ENCODE measurements at places on chromosomes 3 and 15. TPM values are rescaled to one million over a fixed set of nuclear protein-coding genes. Genes with fewer than 3 reads are reported as not detected.

Gene ERC2
- total RNA-seq: 29.0 TPM

Gene CPEB1
- 1.9 TPM for total RNA-seq

Gene GOLGA6A
- total RNA-seq: not detected

Gene LRRIQ4
- not detected for total RNA-seq

Gene XCR1
- total RNA-seq: not detected

Gene CAMKV
- 0.32 TPM for total RNA-seq

Gene SAMMSON
- not detected for total RNA-seq

- no peak for DNase-seq
- H3K4me1 ChIP-seq: no peaks in the 10 kb centered on the region
- H3K27me3 ChIP-seq: no peaks in the 10 kb centered on the region
- H3K27ac ChIP-seq: no peak overlapping the region
Observed at GRCh38 chr3:120983841-120984240, 75.8 kb downstream of the STXBP5L start.

DNA sequence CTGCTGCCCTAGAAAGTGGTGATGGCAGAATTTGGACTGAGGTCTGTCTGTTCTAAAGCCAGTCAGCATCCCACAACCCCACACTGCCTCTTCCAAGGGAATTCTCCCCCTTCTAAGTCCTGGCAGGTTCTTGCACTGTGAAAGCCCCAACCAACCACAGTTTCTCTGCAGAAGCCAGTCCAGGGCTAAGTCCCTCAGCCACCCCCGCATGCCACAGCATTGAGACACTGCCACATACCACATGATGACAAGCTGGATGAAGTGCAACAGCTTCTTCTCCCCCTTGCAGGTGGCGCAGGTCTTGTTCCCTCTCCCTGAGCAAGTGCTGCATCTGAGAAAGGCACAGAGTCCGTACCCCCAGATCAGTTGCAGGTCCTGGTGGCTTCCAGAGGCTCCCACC is 18.6 kb downstream of the SSUH2 start:
- no peaks in the 10 kb centered on the region for H3K36me3 ChIP-seq
- no peaks in the 10 kb centered on the region for H3K4me1 ChIP-seq
- DNase-seq: no peak
- H3K27ac ChIP-seq: no peak overlapping the region

GRCh38 chr15:42788725-42789124 is 51.8 kb upstream of the CDAN1 start:
- H3K4me3 ChIP-seq: no peak overlapping the region
- no peaks in the 10 kb centered on the region for H3K4me1 ChIP-seq
- H3K36me3 ChIP-seq: peaks cover 9% of the 10 kb centered on the region
- DNase-seq: no peak
- H3K27ac ChIP-seq: no peak overlapping the region
- no peaks in the 10 kb centered on the region for H3K27me3 ChIP-seq

DNA sequence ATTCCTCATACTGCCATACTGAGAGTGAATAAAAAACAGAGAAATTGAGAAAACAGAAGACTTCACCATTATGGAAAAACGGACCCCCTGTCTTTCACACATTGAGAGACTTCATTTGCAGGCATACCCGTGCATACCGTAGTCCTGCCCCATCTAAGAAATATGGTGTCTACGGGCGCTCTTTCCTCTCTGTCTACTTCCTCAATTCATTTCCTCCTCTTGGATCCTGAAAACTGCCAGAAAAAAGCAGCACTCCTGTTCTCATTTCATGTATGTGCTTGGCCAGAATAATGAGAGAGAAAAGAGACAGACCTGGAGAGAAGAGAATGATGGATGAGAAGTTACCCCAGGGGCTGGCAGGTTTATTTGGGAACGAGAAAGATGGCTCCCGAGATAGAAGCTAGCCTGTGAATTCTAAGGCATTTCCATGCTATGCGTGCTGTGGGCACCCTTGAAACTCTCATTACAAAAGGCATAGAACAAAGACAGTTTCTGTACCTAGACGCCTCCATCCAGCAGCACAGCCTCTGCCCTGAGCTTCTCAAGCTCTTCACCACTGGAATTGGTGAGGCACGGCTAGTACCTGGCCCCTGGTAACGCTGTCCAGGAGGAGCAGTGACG is 62.5 kb upstream of the EPHB3 start:
- peaks cover 1% of the 10 kb centered on the region for H3K27me3 ChIP-seq
- no peak overlapping the region for H3K27ac ChIP-seq
- no peaks in the 10 kb centered on the region for H3K4me1 ChIP-seq
- no peaks in the 10 kb centered on the region for H3K36me3 ChIP-seq

- H3K4me3 ChIP-seq: no peak overlapping the region
- no peaks in the 10 kb centered on the region for H3K4me1 ChIP-seq
- no peaks in the 10 kb centered on the region for H3K36me3 ChIP-seq
- no peak overlapping the region for H3K27ac ChIP-seq
Observed at GRCh38 chr3:43001094-43001553, 22.0 kb downstream of the GASK1A start.

- no peak overlapping the region for H3K4me3 ChIP-seq
- no peak for DNase-seq
- no peak overlapping the region for H3K27ac ChIP-seq
- no peaks in the 10 kb centered on the region for H3K36me3 ChIP-seq
Observed at GRCh38 chr3:43497905-43498365, 123.9 kb downstream of the ANO10 start.

DNA sequence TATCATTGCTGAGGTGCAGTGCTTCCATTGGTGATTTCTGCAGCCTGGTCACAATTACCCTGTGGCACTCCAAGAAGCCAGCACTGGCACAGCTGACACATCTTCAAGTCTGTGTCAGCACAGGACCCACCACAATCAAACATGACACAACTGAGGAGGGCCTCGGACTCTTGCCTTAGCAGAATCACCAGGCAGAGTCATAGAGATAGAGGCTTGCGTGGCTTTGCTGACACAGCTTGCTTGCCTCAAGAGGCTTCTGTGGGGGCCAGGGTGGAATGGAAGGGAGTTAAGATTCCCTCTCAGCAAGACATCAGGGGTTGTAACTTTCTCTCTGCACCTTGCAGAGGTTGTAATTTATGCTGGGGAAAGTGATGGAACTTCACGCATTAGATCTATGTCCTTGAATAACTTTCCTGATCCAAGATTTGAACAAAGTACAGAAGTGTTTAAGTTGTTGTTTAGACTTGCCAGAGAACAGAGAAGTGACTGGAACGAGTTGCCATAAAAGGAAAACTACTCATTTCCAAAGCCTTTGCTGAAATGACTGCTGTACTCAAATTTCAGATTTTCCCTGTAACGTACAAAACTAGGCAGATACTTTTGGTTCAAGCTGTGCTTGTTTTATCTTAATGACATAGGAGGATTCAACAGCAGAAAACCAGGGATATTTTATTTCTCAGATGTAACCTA is 170.7 kb downstream of the DIPK2A start:
- H3K4me1 ChIP-seq: no peaks in the 10 kb centered on the region
- H3K27ac ChIP-seq: peak overlapping the region; percentile 14
- H3K36me3 ChIP-seq: no peaks in the 10 kb centered on the region
- H3K27me3 ChIP-seq: no peaks in the 10 kb centered on the region

DNA sequence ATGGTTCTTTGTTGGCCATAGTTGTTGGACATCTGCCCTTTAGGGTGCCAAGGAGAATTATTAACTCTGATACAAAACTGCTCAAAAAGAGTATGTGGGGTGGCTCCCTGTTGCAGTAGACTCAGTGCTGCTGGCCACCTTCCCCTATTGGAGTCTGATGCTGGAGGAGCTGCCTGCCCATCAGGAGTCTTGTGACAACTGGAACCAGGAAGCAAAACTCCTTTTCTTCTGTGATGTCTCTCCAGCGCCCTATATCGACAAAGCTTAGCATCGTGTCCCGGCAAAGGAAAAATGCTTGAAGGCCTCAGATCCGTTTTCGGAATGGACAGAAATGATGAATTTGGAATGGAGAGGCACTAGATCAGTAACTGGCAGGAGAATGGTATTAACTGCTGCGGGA is 23.5 kb downstream of the PAK2 start:
- DNase-seq: no peak
- H3K4me1 ChIP-seq: no peaks in the 10 kb centered on the region
- no peaks in the 10 kb centered on the region for H3K27me3 ChIP-seq
- no peaks in the 10 kb centered on the region for H3K36me3 ChIP-seq
- H3K27ac ChIP-seq: no peak overlapping the region

DNA sequence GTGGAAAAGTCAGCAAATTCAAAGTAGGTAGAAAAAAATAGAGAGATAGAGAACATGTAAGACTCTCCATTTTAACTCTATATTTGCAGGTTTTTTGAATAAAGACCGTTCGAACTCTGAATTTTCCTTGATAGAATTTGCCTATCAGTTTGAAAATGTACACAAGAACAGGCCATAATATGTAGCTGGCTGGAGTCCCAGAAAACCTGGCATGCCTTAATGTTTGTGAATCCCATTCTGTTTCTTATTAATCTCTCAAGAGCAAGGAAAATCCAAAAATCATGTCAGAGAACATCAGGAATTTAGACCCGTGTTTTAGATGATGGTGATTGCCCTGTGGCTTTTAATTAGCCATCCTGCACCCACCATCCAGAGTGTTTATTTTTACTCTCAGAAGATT is 7.2 kb upstream of the CFAP161 start:
- DNase-seq: no peak
- peaks cover under 1% of the 10 kb centered on the region for H3K27me3 ChIP-seq

- DNase-seq: no peak
- H3K4me3 ChIP-seq: no peak overlapping the region
- no peaks in the 10 kb centered on the region for H3K4me1 ChIP-seq
- H3K27ac ChIP-seq: no peak overlapping the region
Observed at GRCh38 chr3:122076491-122077292, 21.5 kb downstream of the CD86 start.

DNA sequence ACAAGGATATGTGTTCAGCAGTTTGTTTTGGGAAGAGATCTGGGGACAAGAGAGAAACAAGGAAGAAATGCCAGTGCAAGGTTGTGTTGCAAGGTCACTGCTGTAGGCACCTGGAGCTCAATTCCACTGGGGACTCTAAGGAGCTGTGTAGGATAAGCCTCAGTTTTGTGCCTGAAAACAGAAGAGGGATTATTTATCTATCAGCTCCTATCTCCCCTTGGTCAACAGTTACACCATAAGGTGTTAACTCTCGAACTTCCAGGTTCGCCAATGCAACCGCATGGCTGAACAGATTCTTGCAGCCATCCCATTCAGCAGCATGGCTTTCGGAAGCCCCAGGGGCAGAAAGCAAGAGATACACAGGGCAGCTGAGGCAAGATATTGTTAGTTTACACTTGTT is 41.6 kb upstream of the CNOT10 start:
- H3K36me3 ChIP-seq: no peaks in the 10 kb centered on the region
- no peak overlapping the region for H3K27ac ChIP-seq
- H3K27me3 ChIP-seq: no peaks in the 10 kb centered on the region
- peak; percentile 2 for DNase-seq
- no peak overlapping the region for H3K4me3 ChIP-seq
- no peaks in the 10 kb centered on the region for H3K4me1 ChIP-seq

DNA sequence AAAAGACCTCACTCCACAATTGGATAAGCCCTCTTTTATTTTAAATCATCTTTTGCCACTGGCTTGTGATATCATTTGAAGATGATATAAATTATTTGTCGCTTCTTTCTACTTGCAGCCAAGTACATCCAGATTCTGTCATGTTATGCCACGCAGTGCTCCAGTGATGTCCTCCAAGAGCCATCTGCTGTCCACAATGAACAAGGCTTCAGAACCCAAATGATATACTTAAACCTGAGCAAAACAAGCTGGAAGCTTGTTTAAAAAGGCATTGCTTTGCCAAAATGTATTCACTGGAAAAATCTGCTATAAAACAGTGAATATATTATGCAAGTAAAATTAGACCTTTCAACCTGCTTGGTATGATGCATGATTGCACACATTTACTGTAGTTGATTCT is 58.8 kb upstream of the ARL6 start:
- H3K27me3 ChIP-seq: no peaks in the 10 kb centered on the region
- no peak for DNase-seq

GRCh38 chr15:42933886-42934667 is 13.5 kb upstream of the TTBK2 start:
- H3K4me3 ChIP-seq: no peak overlapping the region
- H3K4me1 ChIP-seq: no peaks in the 10 kb centered on the region
- no peaks in the 10 kb centered on the region for H3K36me3 ChIP-seq
- H3K27ac ChIP-seq: no peak overlapping the region
- DNase-seq: no peak

- no peaks in the 10 kb centered on the region for H3K27me3 ChIP-seq
- no peak overlapping the region for H3K4me3 ChIP-seq
- H3K4me1 ChIP-seq: peaks cover 8% of the 10 kb centered on the region
- DNase-seq: peak; percentile 63
Observed at GRCh38 chr15:86624261-86625036, 544.8 kb downstream of the AGBL1 start.

All from cardiac muscle cell (in vitro differentiated cells and primary cell).